Activated CD4-positive, alpha-beta T cell treated with anti-CD3 and anti-CD28 coated beads for 1 hour (primary cell): ENCODE measurements at places on chromosomes 12 and 14.

DNA sequence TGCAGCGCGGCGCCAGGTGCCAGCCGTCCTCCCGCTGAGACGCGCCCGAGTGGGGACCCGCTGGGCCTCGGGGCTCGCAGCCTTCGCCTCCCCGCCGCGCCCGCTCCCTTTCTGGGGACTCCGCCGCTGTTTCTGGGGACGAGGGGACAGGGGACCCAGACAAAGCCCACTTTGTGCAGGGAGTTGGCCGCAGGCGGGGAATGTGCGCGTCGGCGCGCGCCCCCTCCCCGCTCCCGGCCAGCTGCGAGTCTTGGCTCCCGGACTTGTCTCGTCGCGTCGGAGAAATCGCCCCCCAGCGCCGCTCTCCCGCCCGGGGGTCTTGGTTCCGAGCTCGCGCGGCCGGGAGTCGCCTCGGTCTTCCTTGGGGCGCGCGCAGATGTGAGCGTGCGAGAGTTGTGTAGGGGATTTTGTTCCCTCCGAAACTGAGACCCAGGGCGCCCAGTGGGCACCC lies 717 bp downstream of the VASH1 start:
- no peak for DNase-seq

- no peak for DNase-seq
These were observed 341.0 kb upstream of the RGS6 start for GRCh38 chr14:71591231-71591630.

DNA sequence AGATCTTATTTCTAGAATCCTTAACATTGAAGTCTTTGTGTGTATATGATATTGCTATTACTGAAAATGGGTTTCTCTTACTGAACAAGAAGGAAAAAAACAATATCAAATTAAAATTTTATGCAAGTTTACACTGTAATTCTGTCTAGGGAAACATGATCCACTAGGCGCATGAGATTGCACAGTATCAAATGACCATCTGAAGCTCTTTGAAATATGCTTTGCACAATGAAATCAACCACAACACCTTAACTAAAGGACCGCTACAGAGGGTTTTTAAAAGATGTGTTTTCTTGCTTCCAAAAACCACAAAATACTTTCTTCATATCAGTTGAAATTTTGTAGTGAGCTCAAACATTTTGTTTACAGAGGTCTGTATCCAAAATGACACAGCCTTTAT lies 15.1 kb upstream of the KERA start:
- no peak for DNase-seq

DNA sequence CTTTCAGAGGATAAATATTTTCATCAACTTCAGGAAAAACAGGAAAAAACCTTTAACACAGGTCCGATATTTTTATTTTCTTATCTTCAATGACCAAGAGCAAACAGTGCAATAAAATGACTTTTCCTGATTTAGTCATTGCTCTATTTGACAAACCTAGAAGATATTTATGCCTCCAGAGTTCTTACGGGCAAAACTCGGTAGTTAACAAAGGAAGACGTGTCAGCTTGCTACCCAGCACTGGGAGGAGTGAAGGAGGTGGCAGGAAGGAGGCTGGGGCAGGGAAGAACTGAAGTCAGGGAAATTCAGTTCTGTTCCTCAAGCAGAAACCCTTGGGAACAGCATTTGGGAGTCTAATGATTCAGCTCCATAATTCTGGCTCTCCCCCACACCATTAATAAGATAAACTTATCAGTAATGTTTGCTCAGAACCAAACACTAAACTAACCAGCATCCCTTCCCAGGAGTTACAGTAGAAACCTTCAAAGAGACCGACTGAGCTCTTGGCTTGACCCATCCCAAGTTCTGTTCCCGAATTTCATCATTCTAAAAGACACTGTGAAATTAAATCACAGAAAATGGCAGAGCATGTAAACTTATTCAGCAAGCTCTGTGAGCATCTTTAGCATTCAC lies 163.3 kb downstream of the APAF1 start:
- DNase-seq = no peak

GRCh38 chr12:113439606-113440030 lies 17.4 kb downstream of the SDSL start:
- DNase-seq = no peak

GRCh38 chr14:74981462-74981782 lies 21.3 kb upstream of the EIF2B2 start:
- no peak for DNase-seq

GRCh38 chr12:96773031-96773430 lies 134.0 kb upstream of the NEDD1 start:
- DNase-seq = no peak

GRCh38 chr14:60618241-60618640 lies 31.0 kb downstream of the SIX1 start:
- DNase-seq = no peak

DNA sequence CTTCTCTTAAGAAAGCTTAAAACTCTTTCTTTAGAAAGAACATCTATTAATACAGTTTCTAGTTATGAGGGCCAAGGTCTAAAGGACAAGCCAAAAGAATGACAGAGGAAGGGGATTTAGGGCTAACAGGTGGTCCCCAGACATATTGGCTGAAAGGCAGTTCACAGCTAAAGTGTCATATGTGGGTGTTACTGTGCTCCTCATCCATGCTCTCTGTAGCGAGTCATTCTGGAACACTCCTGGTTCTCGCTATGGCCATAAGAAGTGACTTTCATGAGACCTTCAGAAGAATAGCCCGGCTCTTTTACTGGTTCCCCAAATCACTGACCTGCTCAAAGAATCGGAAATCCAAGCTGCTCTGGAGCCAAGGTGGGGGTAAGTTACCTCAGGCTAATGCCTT lies 55.0 kb downstream of the TBK1 start:
- no peak for DNase-seq

GRCh38 chr12:41683023-41683422 lies 461.7 kb downstream of the GXYLT1 start:
- DNase-seq = no peak
